ENCODE measurements at places on chromosomes 2 and 18.

GRCh38 chr2:23053601-23054000 lies 331.4 kb upstream of the KLHL29 start:
- no peak for DNase-seq

GRCh38 chr2:112486895-112487294 lies 4.9 kb downstream of the TTL start:
- DNase-seq, result no peak

DNA sequence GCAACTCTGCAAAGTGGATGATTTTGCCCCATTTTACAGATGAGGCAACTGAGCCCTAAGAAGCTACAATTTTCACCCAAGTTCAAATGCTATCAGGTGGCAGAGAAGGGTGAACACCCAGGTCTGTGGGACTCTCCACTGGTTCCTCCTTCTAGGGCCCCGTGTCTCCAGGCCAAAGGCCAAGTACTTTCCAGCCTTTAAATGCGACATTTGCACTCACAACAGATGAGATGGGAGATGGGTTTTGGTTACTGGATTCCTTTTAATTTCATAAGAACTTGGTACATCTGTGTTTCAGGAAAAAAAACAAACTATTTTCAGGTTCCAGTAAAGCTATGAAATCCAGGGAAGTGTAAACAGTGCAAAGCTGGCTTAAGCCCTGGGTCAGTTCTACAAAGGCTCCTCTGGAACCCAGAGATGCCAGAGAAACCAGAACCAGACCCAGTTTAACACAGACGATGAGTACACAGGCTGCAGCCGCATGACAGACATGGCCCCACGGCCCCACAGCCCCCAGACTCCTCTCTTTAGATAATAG lies 361.7 kb downstream of the ANAPC1 start:
- no peak for DNase-seq

GRCh38 chr2:122598784-122599183 lies 843.3 kb downstream of the TSN start:
- DNase-seq, result no peak

- no peak for DNase-seq
Measured at GRCh38 chr2:240917009-240917683, 11.0 kb downstream of the CROCC2 start.

- DNase-seq, result no peak
Measured at GRCh38 chr2:181904022-181904632, 12.6 kb downstream of the ITPRID2 start.

- no peak for DNase-seq
Measured at GRCh38 chr2:188306271-188306670, 14.6 kb downstream of the GULP1 start.

GRCh38 chr18:74683573-74683972 lies 85.9 kb downstream of the ZNF407 start:
- DNase-seq, result no peak

DNA sequence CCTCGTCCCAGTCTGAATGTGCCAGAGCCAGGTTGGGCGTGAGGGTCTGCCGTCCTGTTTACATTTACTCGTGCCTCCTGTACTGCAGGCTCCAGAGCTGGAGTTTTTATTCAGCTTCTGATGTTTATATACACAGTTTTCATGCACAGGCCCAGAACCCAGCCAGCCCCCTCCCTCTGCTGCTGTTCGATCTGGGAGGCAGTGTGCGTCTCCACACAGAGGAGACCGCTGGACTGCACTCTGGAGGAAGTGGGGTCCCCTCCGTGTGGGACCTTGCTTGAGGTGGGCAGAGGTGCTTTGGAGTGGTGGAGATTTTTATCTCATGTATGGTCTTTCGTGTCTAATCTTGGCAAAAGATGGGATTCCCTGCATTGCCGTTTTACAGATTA lies 90.6 kb downstream of the GLI2 start:
- DNase-seq, result no peak

DNA sequence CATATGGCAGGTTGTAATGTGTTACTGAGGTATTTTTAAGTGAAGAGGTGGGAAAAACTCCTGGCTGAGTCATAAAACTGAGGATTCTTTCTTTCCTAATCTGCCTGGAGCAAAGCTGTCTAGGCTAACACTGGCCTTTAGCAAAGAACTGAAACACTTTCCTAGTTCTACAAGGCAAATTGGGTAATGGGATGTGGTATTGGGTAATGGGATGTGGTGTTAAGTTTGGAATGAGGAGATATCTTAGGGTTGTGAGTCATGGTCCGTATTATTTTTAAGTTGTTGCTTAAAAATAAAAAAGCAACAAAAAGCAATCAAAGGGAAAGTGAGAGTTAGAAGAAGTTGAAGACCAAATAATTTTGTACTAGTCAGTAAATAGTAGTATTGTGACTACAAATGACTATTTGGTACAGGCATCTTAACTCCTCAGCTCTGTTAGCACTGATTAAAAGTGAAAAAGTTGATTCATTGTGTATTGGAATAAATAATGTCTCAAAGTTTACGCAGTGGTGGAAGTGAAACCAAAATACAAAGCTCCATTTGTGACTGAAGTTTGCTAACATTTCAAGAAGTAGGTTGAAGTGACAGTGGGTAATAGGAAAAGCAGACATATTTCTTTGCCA lies 216.8 kb downstream of the CAMKMT start:
- no peak for DNase-seq

- no peak for DNase-seq
Measured at GRCh38 chr2:20578895-20579825, 71.7 kb downstream of the HS1BP3 start.

DNA sequence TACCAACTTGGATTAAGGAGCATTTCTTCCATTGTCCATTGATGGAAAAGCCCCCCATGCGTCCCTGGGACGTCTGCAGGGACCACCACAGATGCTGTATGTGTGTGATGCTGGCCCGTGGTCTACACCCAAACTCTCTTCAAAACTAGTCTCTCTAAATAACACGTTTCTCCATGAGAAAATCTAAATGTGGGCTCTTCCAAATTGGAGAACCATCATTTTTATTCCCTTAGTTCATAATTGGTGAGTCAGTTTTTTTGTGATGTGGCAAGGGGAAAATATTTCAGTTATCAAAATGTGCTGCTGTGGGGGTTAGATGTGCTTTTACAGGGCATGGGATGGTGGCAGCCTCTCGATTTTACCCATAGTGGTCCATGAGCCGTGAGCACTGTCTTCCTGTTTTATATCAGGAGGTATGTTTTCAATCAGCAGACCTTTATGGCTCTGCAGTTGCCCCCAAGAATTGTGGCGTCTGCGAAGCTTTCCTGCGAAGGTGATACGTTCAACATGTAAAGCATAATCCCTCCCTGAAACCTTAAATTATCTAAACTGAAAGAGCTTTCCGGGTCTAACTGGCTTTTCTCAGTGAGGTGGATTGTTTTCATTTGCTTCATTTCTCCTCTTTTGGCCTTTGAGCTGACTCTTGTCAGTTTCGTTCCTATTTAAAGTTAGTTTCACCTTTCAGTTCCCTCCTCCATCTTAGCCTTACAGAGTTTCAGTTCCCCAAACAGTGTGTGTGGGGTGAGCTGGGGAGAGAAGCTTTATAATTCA lies 78.4 kb downstream of the SETBP1 start:
- DNase-seq, result peak; percentile 51

- DNase-seq, result no peak
Measured at GRCh38 chr2:83342860-83343329, 1116.2 kb downstream of the SUCLG1 start.

DNA sequence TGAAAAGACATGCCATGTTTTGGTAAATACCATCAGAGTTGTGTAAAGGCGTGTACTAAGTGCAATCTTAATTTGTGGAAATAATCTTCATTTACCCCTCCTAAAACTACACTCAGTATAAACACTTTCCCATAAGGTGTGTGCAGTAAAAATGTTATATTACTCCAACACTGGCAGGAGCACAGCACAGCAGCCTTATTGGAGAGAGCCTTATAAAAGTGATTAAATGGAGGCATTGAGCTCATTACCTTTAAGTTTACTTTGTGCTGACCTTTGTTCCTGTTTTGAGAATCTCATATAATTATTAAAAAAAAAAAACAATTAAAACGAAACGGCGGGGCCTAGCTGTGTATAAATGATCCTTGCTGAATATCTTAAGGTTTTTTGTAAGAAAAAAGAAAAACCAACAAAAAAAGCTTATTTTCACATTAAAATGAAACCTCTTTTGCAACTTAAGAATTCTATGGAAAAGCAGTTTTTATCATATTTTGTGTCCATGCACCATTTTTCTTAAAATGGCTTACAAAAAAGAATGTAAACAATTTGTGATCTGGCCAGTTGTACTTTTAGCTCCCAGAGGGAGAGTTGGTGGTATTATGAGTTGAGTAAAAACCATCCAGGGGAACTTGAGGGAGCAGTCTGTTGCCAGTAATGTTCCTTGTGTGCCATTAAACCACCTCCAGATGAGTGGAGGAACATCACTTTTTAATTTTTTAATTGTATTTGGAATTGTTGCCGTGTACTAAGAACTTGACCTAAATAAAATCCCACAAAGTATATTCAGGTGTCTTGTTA lies 103.4 kb downstream of the ABI2 start:
- no peak for DNase-seq

- no peak for DNase-seq
Measured at GRCh38 chr2:220670511-220670910, 901.6 kb downstream of the EPHA4 start.

DNA sequence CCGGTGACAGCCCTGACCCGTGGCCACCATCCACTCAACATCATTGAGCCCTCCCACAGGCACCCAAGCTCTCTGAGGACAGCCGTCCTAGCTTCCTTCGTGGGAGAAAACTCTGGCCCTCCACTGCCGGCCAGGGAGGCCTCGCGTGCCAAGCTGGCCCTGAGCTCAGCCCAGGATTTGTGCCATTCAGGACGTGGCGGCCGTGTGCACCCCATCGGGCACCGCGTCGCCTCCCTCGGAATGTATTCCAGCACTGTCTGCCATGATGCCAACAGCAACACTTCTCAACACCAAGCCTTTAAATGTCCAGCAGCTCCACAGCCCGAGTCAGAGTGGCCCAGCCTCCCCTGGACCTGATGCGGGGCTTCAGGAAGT lies 35.7 kb downstream of the ZNF516 start:
- DNase-seq, result no peak

DNA sequence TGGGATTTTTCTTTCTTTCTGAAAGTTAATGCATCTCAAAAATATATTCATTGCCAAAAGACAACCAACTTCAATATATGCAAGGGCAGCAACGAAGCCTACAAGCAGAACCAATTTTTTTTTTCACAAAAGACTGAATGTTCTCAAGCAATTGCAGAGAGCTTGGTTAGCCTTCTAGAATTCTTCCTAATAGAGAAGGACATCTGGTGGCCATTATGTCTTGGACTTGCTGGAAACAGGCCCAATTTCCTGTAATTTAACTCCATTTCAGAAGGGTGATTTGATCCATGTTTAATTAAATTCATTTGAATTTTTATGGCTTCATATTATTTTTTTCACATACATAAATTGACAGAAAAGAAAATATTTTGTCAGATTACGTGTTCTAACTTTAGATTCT lies 208.0 kb downstream of the TPGS2 start:
- no peak for DNase-seq

DNA sequence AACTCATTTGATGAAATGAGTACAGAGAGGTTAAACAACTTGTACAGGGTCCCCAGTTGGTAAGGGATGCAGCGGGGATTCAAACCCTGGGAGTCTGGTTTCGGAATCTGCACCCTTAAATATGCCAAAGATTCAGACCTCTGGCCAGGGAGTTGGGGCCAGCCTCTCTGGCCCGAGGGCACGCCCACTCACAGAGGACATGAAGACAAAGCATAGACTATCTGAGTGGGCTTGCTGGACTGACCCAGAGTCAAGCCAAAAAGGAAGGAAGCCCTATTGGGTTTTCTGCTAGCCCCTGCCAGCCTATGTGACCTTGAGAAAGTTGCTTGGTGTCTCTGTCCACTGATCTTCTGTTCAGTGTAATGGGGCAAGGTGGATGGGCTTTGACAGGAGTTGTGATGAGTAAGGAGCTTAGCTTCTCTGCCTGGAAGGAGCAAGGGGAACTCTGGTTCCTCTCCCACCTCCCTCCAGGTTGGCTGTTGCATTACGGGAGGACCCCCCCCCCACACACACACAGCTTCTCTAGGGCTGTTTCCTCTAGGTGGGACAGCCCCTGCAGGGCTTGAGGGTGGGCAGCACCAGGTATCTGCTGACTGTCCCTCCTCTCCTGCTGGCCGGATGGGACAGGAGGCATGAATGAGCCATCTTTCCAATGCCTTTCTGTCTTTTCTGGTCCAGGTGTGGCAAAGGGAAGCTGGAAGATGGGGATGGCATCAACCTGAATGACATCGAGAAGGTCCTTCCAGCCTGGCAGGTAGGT lies 131.3 kb downstream of the CTIF start:
- DNase-seq, result no peak

DNA sequence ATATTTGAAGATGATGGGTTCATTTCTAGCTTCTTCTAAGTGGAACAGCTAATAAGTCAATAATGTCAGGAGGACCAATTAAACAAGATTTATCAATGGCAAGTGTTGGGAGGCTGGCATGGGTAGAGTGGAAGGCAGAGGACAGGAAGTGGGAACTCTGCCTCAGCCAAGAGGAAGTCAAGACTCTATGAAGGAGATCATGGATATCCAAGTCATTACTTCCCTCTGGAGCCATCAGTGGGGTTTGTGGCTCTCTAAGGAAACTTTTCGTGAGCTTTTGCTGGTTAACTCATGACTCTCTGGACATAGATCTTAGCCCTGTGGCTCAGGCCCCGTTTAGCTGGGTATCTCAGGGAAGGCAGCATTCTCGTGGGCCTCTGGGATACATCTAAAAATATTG lies 410.4 kb upstream of the ID2 start:
- no peak for DNase-seq

GRCh38 chr2:192570788-192571187 lies 376.1 kb upstream of the TMEFF2 start:
- DNase-seq, result no peak

- no peak for DNase-seq
Measured at GRCh38 chr2:181752301-181752700, 72.0 kb upstream of the NEUROD1 start.

DNA sequence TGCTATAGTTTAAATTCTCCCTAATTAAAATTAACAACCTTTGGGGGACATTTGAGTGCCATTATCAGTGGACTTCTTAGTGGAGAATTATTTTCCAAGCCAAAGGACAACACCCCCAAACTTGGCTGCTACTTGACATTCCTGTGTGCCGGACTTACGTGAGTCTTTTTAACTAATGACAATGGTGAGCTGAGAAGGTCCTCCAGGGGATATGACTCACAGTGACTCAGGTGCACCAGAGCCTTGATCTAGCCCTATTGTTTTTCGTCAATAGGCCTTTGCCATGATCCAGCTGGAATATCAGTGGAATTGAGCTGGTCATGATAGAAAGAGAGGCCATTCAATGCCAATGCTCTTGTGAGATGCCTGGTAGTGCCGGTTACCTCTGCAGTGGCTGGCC lies 118.1 kb upstream of the CXCR4 start:
- DNase-seq, result no peak

All from stimulated activated CD4-positive, alpha-beta T cell treated with anti-CD3 and anti-CD28 coated beads, Interleukin-15, amount 100 ng/mL, for 48 hours (primary cell).